ENCODE measurements at places on chromosomes 16 and 17. TPM values are rescaled to one million over a fixed set of nuclear protein-coding genes. Genes with fewer than 3 reads are reported as not detected.
A peak's percentile ranks its signal among the peaks of the same experiment; 100 is the strongest.

DNA sequence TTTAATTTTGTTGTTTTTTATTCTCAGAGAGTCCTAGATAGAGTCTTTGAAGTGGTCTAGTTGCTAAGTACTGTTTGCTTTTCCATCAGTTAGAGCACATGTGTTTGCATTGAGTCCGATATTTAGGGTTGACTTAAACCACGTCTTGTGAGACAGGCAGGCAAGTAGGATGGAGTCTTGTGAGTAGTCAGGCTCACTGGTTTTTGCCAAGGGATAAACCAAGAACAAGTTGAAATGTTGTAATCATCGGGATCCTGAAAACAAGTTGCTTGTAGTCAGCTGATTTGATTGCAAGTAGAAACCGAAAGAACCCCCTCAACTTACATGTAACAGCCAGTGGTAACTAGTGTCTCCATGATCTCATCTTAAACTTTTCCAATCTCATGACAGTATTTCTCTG, 17.2 kb downstream of the ATP6V0A1 start:
- DNase-seq, result no peak

- DNase-seq, result no peak
Observed at GRCh38 chr16:72187551-72187950, 15.6 kb upstream of the PMFBP1 start.

GRCh38 chr16:9447195-9447551, 355.7 kb downstream of the HAPSTR1 start:
- DNase-seq, result no peak

GRCh38 chr17:40075201-40075941, 12.6 kb downstream of the THRA start:
- DNase-seq, result no peak

DNA sequence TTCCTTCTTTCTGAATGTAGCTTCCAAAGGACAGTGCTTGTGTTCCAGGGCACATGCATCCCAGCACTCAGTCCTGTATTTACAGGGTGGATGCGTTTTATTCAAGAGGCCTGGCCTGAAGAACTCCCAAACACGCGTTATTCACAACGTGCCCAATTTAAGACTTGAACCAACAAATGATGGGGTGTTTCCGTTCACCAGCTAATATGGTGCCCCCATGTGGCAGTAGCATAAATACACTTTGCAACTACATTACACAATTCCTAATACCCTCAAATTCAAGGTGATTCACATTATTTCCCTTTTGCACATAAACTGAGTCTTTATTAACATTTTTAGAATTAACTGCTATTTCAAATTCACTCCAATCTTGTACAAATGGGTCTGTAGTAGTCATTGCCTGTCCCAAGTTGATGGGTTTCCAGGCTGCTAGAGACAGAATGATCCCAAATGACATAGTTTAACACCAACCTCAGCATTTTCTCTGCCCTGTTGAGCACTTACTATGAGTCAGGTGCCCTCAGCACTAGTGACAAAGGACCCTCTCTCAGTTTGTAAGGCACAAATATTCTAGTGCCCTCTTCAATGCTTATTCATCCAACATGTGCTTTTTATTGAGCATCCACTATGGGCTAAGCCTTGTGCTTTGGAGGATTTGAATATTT, 26.9 kb downstream of the HSD17B2 start:
- DNase-seq, result no peak

- no peak for DNase-seq
Observed at GRCh38 chr17:58232707-58233156, 5.7 kb upstream of the LPO start.

- DNase-seq, result no peak
Observed at GRCh38 chr17:76195281-76196096, 44.8 kb downstream of the RNF157 start.

- no peak for DNase-seq
Observed at GRCh38 chr17:14664511-14664910, 363.6 kb downstream of the HS3ST3B1 start.

GRCh38 chr16:11225677-11226549, 30.1 kb downstream of the SOCS1 start:
- DNase-seq, result no peak

- DNase-seq, result no peak
Observed at GRCh38 chr17:1150863-1151600, 28.7 kb downstream of the ABR start.

DNA sequence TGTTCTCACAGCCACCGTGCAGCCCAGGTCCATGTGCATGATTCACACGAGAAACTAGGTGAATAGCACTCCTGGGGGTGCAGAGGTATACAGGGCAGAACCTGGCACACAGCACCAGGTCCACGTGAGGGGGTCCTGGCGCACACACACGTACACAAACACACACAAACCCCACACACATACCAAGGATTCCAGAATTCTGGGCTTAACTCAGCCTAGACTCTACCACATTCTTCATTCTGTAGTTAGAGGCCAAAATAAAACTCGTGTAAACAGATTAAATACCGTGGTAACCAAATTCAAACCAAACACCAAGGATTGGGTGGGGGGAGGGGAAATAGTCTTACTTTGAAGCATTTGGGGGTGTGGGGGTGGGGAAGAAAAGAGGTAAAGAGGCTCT, 58.5 kb downstream of the XYLT1 start:
- DNase-seq, result no peak

DNA sequence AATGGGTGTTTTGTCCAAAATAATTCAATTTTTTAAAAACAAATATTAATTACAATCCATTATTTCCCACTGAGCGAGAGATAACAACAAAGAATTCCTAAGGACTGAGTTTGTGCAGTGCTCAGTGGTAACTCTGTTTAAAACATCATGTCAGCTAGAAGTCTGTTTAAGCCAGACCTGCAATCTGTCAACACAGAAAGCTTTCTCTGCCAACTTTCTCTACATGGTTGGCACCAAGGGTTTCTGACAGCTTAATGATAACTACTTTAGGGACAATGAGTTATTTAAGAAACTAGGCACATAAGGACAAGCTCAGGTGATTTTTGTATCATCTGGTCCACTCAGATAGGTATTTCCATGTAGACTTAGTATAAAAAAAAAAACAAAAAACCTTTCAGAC, 81.8 kb downstream of the WDR59 start:
- DNase-seq, result no peak

DNA sequence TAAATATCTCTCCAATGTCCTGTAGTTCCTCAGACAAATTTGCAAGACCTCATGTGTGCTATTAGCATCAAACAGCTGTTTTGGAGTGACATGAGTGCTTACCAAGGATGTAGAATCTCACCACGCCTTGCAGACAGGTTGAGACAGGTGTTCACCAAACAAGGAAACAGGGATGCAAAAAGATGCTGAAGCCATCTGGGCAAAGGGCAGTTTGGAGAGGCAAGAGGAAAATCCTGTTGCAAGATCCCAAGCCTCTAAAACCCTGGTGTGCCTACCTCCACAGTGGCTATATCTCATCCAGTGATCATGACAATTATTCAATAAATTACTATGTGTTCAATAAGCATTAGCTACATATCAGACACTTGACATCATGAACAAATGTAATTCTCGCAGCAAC, 373.7 kb downstream of the SOX9 start:
- DNase-seq, result no peak

DNA sequence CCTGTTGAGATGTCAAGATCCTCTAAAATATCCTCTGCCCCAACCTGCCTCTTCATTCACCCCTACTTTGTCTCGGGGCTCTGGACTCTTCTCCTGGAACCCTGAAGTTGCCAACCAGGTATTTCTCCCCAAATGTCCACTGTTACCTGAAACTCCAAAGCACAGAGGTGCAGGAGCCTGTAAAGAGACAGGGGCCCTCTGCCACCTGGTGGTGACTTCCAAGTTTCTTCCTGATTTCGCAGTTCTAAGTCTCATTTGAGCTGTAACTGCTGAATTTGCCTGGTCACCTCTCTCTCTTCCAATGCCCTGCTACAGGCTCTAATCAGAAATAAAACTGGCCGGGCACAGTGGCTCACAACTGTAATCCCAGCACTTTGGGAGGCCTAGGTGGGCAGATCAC, 77.1 kb upstream of the RCVRN start:
- DNase-seq, result no peak

DNA sequence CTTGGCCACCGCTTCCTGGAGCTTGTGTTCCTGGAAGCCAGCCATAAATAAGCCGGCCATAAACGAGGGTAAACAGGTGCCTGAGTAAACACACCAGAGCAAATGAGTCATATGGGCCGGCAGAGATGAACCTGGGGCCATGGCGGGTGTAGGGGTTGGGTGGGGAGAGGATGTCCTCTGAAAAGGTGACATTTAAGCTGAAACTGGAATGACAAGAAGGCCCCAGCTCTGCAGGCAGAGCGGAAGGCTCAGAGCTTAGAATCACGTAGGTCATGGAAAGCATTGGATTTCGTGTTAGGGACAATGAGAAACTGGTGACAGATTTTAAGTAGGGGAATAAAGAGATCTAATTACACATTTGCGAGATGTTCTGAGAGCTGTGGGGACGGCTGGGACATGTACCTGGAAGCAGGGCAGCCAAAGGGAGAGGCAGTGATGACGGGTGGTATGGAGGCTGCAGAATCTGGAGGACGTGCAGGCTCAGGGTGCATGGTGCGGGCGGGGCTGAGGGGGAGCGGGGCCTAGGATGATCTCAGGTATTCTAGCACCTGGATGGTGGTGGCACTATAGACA, 8.1 kb upstream of the DNASE1 start:
- DNase-seq, result peak; percentile 64

GRCh38 chr17:81534157-81535006, 6.2 kb downstream of the FSCN2 start:
- DNase-seq, result no peak

DNA sequence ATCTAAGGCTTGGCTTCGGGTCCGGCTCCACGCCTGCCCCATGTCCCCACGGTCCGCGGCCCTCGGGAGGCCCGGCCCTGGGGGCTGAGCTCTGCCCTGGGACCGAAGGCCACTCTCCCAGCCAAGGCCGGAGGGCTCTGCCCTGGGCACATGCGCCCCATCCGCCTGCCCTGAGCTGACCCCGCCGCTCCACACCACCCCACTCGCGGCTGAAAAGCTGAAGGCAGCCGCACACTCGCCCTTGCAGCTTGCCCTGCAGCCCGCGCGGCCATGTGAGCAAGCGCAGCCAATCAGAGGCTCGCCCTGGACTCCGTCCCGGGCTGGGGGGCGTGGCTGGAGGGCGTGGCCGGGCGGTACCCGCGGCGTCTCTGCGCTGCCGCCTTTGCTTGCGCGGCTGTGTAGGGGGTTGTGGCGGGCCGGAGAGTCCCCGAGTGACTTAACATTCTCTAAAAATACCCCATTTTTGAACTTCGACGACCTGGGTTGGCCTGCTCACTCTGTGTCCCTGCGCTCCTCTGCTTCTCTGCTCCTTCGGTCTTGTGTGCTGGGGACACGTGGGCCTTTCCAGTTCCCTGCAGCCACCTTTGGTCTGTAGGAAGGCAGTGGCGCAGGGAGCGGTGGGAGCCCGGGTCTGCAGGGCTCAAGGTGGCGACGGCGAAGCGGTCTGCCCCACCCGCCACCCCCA, 8.8 kb upstream of the MAP2K3 start:
- DNase-seq, result peak; percentile 98

DNA sequence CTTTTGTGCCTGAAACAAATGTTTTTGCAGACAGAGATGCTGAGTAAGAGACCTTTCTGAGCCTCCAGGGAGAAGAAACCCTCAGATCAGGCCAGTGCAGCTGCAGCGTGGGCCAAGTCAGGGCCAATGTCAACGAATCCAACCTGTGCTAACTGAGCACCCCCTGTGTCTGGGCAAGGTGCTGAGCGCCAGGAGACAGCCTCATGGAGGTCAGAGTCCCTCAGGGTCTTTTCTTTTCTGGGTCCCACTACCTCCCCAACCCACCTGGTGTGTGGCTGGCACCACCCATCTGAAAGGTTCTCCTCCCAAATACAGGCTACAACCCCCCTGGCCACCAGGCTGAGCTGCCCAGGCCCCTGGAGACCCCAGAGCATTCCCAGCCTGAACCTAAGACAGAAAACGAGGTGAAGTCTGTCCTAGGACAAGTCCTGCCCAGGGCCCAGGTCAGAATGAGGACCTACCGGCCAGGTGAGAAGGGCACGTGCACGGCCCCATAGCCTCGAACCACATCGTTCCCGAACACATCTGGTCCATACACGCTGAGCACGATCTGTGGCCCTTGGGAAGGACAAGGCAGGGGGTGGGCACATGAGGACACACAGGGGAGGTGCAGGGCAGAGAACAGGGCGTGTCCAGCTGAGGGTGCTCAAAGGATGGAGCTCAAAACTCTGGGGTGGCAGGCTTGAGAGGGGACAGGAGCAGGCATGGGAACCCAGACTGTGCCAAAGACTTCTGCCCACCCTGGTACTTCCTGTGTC, 15.0 kb downstream of the B9D1 start:
- peak; percentile 87 for DNase-seq

DNA sequence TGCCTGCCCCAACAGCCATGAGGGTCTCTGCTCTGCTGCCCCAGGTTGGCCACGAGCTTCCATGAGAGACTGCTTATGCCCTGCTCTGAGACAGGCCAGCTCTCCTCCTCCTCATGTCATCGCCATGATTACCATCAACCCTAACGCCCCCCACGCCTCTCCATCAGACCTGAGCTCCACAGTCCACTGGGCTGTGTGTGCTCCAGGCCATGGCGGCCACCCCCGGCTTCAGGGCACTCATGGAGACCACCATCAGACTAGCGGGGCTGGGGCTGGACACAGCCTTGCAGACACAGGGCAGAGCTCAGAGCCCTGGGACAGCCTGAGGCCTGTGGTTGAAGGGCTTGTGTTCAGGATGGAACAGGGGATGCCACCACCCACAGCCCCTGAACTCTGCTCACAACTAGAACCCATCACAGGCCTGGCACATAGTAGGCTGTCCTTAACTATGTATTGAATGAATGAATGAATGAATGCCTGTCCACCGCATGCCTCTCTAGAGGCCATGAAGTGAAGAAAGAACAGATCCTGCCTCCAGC, 14.6 kb downstream of the CNGB1 start:
- DNase-seq, result no peak

DNA sequence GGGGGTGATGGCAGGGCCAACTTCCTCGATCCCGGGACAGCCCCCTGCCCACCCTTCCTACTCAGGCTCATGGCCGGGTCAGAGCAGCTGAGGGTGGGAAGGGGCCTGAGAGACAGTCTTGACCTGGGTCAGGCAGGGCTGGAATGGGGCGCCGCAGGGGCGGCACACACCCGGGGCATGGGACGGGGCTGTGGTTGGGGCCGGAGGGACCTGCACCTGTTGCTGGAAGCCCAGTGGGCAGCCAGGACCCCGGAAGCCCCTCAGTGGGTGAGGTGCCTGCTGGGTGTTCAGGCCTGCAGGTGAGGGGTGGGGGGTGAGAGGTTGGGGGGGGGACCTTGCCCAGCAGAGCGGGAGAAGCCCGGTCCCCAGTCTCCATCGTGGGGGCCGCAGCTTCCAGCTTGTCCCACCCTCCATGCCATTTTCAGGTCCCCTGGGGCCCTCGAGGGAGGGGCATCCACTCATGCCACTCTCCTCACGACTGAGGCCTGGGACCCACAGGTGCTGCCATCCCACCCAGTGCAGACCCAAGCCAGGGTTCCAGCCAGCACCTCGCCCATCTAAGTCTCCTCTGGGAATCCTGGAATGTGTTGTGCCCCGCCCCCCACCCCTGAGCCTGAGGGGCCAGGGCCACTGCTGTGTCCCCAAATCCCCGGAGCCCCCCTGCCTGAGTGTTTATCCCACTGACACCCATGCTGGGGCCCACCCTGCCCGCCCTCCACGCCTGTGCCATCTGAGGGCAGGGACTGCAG, 43.4 kb upstream of the ACSF3 start:
- no peak for DNase-seq

GRAPL gene
- total RNA-seq, result 5.4 TPM

RNF222 gene
- not detected for total RNA-seq

CDK5RAP3 gene
- total RNA-seq, result 105 TPM

FADS6 gene
- not detected for total RNA-seq
